ENCODE measurements at places on chromosomes 6 and 20.
A peak's percentile ranks its signal among the peaks of the same experiment; 100 is the strongest.

- DNase-seq, result no peak
Observed at GRCh38 chr6:52533491-52533890, 43.4 kb downstream of the TRAM2 start.

- DNase-seq, result peak; percentile 39
Observed at GRCh38 chr6:70686548-70687133, 19.0 kb downstream of the SMAP1 start.

DNA sequence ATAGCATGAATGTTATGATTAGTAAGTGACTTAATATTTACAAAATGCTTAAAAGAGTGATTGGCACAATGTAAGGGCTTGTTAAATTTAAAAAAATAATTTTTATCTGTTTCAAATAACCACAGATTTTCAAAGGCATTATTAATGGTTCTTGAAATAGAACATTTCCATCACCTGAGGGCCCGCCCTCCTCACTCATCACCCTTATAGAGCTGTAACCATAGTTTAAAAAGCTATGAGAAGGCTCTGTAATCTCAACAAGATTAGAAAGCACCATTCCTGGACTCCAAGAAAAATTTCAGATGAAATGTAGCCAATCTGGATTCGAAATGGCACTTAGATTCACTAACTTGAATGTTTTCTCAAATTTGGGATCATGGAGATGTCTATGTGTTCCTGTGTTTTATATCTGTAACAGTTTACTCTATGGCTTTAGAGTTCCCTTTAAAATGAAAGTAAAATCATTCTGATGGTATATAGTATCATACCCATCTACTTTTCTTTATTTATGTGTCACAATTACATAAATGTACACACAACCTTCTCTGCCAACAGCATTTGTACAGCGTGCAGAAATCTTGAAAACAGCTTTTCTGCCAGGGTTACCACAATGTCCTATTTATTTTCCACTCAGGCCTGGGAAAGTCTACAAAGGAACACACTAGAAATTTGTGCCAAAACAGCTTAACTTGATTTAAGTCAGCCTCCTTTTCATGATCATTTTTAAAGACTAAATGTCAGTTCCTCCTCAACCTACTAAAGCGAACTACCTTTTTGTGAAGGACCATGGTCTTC, 207.7 kb downstream of the TBX18 start:
- DNase-seq, result no peak

- DNase-seq, result no peak
Observed at GRCh38 chr6:29726001-29726400, 2.8 kb downstream of the HLA-F start.

DNA sequence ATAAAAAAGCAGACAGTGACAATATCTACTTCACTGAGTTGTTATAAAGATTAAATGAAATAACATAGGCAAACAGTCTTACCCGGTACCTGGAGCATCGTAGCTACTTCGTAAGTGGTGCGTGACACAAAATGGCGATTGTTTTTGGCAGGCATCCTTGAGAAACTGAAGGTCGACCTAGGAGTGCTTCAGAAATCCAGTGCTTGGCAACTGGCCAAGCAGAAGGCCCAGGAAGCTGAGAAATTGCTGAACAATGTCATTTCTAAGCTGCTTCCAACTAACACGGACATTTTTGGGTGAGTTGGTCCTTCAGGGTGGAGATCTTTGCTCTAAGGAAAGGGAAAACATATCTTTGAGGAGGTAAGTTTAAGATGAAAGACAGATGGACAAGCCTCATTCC, 4.8 kb downstream of the BPIFA2 start:
- no peak for DNase-seq

DNA sequence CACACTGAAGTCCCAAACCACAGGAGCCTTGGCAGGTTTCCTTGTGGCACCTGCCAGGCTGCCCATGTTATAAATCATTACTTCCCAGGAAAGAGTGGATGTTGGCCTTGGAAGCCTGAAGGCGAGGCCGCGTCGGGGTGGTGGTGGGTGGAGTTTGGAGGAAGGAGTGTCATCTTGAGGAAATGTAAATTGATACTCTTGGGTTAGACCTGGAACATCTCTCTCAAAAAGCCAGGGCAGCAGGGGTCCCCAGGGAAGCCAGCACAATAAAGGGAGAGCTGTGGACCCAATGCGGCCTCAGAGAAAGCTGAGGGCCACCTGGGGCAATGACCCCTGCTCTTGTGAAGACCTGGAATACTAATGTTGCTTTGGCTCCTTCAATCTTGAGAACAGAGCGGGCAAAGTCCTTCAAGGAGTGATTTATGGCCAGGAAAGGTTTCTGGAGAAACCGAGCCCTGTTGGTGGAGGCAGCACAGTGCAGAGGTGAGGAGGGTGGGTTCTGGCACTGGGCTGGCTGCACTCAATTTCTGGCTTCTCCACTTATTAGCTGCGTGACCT, 26.3 kb upstream of the TRAF3IP2 start:
- DNase-seq, result no peak

DNA sequence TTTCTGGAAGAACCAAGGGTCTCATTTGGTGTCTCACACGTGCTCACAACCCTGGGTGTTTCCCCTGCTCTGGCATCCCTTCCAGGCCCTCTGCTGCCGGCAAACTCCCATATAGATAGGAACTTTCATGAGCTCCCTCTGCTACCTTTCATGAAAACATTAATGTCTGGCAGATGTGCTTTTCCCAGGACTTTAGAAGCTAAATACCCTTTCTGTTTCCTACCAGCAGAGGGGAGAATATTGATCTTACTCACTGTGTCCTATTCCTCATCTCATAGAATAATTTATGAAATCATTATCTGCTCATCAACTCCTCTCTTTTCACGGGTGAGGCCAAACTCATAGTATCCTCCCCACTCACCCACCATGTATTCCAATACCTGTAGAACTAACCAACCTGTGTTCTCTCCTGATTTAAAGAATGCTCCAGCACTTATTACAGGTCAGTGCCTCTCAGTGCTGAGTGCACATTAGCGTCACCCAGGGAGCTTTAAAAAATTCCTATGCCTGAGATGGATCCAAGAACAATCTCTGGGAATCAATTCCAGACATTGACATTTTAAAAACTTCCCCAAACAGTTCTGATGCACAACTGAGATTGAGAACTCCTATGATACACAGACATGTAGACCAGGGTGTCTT, 298.5 kb upstream of the JAG1 start:
- DNase-seq, result no peak

DNA sequence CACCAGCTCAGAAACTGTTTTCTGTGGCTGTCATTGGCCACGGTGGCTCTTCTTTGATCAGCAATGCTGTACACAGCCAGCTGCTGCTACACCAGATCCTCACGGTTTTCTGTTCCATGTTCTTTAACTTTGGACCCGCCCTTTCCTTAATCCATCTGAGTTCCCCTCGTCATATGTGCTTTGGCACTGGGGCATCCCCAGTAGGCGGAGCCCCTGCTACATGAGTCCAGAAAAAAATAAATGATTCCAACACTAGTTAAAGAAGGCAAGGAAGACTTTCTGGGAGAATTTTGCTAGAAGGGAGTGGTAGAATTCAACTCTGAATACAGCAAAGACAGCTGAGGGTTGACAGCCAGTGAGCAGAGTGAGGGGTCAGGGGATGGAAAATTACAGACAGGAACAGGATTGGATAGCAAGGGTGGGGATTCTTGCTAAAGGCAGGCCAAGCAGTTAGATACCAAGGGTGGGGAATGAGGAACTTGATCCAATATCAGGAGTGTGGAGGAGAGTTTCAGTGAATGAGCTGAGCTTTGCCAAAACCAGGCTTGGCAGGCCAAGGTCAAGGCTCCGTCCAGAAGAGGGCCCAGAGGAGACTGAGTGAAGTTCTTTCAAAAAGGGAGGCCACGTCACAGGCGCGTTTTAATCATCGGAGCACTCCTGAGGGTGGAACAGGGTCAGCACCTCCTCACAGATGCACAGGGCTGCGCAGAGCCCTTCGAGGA, 391.8 kb downstream of the CDH4 start:
- DNase-seq, result no peak

DNA sequence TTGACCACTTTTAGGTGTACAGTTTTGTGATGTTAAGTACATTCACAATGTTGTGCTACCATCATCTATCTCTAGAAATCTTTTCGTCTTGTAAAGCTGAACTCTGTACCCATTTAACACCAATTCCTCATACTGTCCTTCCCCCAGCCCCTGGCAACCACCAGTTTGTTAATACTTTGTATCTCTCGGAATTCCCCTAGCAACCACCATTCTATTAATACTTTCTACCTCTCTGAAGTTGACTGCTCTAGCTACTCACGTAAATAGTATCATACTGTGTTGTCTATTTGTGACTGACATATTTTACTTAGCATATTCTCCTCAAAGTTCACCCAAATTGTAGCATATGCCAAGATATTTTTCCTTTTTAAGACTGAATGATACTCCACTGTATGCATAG, 82.3 kb upstream of the CLDN20 start:
- peak; percentile 13 for DNase-seq

Measured in HepG2 (cell line).